ENCODE measurements at places on chromosomes 6 and 20.

DNA sequence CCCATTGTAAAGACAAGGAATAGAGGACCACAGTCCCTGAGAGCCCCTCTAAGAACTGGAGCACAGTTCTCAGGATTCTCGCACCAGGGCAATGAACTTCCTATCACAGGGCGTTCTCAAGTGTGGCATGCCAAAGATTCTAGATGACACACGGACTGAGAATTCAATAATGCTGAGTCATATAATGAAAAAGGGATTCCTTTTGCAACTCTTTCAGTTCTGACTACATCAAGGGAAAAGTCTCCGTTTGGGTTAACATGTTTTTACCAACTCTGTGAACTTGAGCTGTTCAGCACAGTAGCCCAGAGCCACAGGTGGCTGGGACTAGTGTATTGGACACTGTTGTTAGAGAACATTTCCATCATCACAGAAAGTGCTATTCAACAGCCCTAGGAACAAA lies 3.4 kb downstream of the MED20 start:
- peak; percentile 98 for DNase-seq

GRCh38 chr6:156420172-156420993 lies 356.8 kb upstream of the ARID1B start:
- DNase-seq: no peak

DNA sequence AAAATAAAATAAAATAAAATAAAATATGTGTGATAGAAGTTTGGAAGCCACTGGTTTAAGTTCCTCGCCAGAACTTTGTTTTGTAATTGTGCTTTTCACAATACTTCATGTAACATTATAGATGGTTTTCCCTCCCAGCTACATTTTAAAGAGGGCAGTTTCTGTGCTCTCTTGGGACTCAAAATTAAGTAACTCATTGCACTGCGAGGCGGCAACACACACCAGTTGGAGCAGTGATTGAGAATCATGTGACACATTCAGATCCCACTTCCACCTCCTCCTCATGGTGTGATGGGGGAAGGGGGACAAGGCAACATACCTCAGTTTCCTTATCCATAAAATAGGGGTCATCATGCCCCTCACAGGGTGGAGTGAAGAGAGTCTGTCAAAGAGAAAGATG lies 7.5 kb downstream of the C2 start:
- DNase-seq: no peak

DNA sequence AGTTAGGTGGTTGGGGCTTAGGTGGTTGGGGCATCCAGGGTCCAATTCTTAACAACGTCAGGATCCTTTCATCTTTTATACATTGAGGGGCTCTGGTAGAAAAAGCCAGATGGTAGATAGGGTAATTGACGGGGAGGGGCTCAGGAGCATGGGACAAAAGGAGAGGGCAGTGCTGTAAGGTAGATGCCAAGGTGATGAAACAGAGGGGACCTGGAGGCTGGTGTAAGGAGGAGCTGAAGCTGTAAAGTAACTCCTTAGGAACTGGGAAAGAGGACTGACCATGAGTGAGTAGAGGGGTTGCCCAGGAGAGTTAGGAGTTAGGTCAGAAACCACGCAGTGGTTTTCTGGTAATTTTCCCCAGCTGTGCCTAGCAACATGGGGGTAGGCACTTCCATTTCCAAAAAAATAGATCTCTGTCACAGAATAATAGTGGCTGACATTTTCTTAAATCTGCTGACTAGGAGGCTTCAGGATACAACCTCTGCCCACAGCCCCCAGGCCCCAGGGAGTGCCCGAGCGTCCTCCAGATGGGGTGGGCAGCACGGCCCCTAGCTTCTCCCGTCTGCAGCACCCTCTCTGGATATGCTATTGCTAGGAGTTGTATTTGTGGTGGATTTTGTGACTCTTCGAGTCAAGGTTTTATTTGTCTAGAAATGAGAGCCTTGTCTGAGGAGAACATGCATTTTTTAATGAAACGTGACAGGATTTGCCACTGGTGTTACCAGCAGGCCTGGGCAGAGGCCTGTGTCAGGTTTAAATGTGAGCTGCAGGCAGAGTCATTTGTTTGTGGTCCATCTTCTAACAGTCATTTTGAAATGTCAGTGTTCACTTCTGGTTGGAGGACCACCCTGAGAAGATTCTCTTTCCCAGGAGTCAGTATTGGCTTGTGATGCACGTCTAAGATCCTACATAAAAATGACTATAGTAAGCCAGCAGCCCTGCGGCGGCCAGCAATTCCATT lies 44.6 kb downstream of the TULP4 start:
- no peak for DNase-seq

- peak; percentile 77 for DNase-seq
Measured at GRCh38 chr20:5181958-5182357, 55.1 kb downstream of the CDS2 start.

DNA sequence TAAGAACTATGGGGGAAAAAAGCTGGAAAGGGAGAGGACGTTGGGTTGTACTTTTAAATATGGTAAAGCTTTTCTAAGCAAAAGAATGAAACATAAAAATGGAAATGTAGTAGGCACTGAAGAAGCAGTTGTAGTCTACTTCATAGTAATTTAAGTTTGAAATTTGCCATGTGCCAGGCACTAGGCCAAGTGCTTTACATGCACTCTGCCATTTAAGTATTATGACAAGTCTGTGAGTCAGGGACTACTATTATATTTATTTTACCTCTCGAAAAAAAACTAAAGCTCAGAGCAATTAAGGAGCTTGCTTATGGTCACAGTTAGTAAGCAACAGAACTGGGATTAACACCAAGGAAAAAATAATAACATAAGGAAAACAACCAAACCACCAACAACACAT lies 257.8 kb downstream of the GMDS start:
- peak; percentile 55 for DNase-seq

DNA sequence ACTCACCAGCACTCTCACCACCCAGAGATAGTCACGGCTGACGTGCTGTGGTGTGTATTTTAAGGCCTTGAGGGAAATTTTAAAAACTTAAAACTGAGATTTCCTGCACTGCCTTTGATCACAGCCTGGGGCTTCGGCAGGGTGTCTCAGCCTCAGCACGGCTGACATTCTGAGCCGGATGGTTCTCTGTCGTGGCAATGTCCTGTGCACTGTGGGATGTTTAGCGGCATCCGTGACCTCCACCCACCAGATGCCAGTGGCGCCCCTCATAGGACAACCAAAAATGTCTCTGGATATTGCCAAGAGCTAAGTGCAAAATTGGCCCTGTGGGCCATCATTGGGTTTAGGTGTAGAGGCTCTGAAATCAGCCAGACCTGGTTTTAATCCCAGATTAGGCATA lies 142.2 kb upstream of the KCNG1 start:
- no peak for DNase-seq

- no peak for DNase-seq
Measured at GRCh38 chr6:169159331-169159730, 94.3 kb downstream of the THBS2 start.

DNA sequence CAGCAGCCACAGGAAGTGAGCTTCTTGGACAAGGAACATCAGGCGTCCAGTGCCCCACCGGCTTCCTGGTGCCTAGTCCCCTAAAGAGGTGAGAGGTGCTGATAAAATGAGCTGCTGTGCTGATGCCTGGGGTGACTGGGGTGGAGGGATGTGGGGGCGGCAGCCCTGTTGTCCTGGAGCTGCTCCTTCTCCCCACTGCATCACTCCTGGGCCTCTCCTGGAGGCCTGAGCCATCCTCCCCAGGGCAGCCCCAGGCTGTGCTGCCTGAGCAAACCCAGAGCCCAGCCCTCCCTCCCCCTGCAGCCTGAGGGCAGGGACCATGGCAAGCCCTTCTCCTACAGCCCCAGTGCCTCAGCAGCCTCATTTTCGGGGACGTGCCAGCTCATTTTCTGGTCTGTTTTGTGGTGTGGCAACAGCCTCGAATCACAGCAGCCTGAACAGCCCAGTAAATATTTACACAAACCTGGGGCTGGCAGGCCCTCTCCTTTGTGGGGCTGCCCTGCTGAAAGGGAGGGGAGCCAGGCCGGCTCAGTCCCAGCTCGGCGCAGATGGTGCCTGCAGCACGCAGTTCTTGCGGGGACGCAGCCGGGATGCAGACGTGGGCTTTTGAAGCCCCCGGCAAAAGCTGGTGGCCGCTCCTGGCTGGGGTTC lies 259.9 kb downstream of the DLL1 start:
- no peak for DNase-seq

DNA sequence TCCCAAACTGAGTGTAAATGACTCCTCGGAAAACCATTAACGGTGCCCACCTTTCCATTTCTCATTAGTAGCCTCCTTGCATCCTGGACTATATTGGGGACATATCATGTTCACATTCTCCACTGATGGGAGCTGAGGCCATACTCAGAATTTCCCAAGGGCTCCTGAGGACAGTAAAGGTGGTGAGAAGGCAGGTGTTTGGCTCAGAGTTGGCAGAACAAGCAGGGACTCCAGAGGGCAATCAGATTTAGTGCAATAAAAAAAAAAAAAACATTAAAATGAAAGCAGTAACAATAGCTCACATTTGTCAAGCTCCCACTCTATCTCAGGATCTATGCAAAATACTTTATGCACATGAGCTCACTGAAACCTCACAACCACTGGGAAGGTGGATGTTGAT lies 401.4 kb downstream of the MAFB start:
- DNase-seq: no peak

DNA sequence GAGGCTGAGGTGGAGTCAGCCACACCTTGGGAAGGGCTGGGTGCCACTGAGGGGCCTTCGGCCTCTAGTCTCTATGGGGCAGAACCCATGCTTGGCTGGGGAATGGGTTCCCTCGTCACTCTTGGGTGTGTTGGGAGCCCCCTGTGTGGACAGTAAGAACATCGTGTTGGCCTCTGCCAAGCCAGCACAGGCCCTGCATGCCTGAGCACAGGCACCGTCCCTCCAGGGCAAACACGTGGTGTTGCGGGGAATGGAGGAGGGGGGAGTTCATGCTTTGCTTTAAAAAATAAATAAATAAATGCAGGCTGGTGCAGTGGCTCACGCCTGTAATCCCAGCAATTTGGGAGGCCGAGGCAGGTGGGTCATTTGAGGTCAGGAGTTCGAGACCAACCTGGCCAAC lies 63.0 kb downstream of the EZR start:
- no peak for DNase-seq

GRCh38 chr20:59813948-59814839 lies 119.2 kb downstream of the SYCP2 start:
- no peak for DNase-seq

- DNase-seq: no peak
Measured at GRCh38 chr20:58921564-58921963, 59.5 kb upstream of the NELFCD start.

DNA sequence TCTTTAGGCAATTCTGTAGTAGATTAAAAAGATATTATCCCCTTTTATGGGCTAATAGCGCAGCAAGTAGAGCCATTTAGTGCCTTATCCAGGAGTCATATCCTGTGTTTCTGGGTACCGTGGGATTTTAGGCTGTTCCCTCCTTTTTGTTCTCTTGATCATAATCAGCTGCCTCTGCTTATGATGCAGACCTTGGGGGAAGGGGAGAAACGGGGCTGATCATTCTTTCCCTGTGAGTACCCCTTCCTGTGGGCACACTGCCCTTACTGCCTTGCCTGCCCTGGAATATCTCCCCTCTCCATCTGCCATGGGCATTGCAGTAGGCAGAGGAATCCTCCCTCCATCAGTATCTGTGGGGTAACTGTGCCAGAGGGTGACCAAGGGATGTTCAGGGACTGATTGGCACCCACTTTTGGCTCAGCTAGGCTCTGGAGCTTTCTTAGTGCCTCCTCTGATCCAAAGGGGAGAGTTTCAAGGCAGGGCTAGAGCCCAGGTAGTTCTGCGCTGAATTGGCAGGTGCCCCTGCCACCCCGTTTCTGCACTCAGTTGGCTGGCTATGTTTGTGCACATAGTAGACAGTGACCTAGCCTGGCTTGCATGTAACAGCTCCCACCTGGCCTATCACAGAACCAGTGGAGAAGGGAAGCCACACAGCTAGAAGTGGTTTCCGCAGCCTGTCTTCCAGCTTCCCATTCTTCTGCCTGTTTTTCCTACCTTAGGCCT lies 103.3 kb downstream of the FIG4 start:
- peak; percentile 56 for DNase-seq

DNA sequence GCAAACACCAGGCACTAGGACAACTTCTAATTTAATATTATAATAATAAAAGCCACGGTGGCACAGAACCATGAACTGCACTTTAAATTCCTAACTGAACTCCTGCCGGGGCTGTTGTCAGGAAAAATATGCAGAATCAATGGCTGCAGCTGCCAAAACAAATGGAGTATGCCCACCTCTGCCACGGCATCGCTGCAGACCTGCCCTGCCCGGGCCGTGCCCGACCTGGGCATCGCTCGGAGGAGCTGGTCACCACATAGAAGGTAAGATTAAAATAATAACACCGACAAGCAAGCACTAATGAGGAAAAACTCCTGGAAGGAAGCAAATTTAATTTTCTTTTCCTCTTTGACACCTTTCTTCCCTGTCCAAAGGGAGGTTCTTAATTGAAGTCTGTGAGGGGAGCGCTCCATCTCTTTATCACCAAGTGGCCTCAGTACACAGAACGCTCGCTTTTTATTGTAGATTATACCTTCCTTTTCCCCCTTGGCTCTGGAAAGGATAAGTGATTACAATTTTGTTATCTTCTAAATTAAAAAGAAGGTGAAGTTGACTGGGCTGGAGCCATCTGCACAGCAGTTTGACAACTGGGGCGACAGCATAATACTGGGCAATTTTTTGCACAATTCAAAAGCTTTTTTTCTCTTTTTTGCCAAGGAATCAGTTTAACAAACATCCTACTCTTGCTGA lies 351.3 kb downstream of the ZFAND3 start:
- DNase-seq: no peak

DNA sequence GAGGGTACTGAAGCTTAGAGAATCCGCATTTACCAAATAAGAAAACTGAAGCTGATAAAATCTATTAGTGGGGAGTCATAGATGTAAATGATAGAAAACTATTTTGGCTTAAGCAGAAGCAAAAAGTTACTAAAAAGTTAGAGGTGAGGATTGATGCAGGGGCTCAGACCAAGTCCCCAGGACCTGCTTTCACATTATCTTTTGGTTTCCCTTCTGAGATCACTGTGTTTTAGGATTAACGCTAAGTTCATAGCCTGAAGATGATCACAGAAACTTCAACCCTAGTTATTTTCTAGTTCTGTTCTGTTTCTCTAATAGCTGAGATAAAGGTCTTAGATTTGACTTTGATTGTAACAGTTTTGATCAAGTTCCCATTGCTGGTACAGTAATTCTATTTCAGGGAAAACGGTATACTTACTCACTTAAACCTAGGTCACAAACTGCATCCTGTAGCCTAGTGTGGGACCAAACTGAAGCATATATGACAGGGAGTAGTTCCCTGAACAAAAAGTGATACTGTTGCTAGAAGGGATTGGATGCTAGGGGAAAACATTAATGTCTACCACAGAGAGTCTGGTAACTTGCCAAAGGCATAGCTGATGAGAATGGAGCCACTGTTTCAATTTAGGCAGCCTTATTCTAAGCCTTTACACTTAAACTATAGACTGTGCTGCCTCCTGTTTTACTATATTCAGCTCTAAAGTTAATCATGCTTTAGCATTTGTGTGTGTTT lies 13.1 kb downstream of the CYB5R4 start:
- DNase-seq: no peak

DNA sequence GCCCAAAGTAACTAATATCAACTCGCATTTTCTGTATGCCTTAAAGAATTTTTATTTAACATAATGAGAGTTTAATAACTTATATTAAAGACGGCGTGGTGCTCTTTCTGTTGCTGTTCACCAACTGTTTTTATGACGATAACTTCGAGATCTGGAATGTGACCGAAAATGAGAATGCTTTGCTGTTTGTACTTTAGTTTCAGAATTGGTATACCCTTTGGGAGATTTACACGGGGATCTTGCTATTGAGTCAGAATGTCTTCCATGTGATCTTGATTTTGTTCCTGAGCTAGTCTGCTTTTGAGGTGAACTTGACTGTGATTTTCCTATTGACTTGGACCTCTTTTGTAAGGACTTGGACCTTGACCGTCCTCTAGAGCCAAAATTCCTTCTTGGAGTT lies 17.9 kb downstream of the PNRC1 start:
- no peak for DNase-seq

Measured in cardiac fibroblast (primary cell).